NAMALWA (cell line): ENCODE measurements at places on chromosomes 11 and 22.

DNA sequence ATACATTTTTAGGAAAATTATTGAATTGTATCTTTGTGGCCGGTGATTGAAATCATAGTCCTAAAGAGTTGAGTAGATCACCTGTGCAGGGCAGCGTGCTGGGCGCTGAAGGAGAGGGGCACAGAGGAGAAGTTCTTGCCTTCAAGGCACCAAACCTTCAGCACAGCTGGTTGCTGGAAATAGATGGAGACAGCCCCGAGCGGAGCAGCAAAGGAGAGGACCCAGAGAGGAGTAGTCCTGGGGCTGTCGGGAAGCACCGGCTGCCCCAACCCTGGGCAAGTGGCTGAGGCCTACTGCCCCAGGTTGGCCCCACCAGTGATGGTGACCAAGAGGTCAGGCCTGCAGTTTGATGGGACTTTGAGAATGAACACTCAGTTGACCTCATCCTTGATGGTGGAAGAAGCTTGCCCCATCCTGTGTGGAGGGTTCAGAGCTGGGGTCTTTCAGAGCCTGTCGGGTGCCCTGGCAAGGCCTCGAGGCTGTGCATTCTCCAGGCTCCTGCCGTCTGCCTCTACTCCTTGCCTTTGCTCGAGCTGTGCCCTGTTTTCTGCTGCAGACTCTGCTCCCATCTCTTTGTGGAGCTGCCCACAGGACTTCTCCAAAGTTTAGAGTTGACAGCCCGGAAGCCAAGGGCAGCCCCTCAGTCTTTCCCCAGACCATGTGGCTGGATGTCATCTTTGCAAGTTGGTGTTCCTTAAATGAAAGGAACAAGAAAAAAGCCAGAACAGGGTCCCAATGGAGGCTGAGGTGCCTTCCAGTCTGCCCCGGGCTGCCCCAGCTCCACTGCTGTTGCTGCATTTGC is 285.1 kb downstream of the TBC1D22A start:
- DNase-seq = no peak

GRCh38 chr11:83948200-83948599 is 662.0 kb upstream of the CCDC90B start:
- no peak for DNase-seq

DNA sequence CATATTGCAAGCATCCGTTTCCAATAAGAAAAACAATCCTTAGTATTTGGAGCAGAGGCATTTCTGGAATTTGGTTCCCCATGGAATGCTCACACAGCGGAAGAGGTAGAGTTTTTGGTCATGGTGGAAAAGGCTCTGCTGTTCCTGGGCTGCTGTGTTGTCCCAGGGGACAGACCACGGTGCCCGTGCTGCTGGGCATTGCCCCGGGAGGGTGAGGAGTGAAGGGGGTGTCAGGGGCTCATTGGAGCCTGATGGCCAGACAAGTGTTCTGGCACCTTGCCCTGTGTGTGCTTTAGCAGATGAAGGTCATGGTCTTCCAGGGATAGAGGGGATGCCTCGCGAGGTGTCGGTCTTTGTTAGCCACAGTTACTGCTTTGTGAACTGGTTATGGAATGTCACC is 61.2 kb downstream of the MPPED1 start:
- DNase-seq = no peak

DNA sequence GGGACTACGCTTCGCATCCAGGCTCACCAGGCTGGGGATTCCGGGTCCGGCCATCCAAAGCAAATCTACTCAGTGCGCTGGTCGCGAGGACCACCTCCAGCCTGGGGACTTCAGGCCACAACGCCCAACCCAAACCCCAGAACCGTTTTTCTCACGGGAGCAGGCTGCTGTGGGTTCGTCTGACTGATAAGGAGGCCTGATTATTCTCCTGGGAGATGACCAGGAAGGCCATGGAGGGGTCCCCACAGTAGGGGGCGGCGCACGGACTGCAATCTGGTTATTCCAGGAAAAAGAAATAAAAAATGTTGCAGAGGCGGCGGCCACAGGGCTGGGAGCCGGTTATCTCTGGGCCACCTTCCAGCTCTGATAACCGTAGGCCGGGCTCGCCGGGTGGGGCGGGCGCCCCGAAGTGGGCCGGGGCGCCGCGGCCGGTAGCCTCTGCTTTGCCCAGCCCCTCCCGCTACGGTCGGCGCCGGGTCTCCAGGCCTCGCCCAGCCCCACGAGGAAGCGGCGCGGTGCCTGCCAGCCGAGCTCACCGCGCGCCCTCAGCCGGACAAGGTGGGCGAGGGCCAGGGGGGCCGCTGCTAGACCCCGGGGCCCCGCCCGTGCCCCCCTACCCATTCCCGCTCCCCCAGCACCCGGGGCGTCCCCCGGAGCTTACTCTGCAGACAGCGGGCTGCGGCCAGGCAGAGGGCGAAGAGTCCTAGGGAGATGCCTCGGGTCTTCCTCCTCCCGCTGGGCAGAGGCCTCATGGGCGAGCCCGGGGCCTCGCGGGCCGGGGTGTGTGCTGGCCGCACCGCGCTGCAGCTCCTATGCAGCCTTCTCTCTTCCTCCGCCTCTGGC is 446 bp downstream of the VSTM5 start:
- no peak for DNase-seq

- no peak for DNase-seq
Measured at GRCh38 chr11:69840371-69841169, 21.4 kb upstream of the FGF3 start.

DNA sequence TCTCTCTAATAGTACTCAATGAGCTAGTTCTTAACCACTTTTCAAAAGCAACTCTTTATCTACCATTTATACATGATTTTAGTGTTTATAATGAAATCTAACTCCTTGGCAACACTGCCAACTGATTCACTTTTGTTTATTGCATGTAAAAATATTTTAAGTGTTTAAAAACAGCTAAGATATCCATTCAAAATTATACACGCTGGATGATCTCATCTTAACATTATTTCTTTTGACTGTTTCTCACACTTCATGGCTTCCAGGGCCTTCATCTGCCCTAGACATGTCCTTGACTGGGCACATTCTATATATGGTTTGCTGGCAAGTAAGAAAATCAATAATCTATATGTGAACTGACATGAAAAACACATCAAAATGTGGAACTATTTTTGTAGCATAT is 414.6 kb upstream of the LUZP2 start:
- DNase-seq = no peak

DNA sequence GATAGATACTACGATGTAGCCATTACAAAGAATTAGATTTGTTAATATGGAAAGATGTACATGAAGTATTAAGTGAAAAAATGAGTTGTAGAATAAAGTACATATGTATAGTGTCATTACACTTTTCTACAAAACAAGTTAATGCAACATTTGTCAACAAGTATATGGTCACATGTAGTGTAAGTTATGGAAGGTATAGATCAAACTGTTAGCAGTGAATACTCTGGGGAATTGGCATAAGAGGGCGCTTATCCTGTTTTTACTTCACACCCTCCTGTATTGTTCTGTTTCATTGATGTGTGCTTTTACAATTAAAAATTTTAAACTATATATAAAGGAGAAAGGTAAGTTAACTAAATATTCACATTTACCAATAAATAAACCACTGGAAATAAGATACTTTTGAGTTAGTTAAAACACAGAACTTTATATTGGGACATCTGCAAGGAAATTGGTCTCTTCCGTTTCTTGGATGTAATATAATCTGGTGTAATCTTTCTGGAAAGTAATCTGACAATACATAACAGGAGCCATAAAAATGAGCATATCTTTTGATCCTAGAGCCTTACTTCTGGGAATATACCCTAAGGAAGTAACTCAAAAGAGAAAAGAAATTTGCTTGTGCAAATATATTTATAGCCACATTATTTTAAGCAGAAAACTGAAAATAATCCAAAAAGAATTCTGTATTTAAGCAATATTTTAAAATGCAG is 34.5 kb downstream of the CSTPP1 start:
- DNase-seq = no peak

DNA sequence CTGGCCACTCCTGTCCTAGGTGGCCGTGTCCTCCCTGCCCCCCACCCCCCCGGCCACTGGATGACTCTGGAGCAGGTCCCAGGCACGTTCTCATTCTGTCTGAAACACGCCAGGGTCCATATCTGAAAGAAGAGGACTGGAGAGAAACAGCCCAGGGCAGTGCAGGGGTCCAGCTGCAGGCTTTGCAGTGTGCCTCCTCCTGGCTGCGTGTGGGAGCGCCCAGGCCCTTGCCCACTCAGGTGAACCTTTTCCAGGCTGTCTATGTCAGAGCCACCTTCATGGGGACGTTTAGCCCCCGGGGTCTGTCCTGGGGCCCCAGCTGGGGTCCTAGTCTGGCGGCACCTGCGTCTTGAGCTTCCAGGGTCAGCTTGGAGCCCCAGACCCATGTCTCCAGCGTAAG is 15.6 kb downstream of the GRAMD4 start:
- no peak for DNase-seq

GRCh38 chr11:83677730-83678129 is 391.6 kb upstream of the CCDC90B start:
- no peak for DNase-seq

- no peak for DNase-seq
Measured at GRCh38 chr22:48496226-48496845, 1331.3 kb downstream of the BRD1 start.

DNA sequence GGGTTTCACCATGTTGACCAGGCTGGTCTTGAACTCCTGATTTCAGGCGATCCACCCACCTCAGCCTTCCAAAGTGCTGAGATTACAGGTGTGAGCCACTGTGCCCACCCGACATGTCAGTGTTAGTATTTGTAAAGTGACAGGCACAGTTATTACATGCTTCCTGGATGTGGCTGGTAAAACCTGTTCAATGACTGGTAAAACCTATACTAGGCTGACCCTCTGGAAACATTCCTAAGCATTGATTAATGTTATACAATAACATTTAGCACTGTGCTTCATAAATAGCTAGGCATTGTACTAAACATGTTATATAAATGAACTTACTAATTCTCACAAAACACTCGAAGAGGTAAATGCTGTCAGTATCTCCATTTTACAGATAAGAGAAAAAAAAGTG is 20.9 kb upstream of the JHY start:
- no peak for DNase-seq

- DNase-seq = no peak
Measured at GRCh38 chr11:2480874-2481220, 36.0 kb downstream of the KCNQ1 start.

DNA sequence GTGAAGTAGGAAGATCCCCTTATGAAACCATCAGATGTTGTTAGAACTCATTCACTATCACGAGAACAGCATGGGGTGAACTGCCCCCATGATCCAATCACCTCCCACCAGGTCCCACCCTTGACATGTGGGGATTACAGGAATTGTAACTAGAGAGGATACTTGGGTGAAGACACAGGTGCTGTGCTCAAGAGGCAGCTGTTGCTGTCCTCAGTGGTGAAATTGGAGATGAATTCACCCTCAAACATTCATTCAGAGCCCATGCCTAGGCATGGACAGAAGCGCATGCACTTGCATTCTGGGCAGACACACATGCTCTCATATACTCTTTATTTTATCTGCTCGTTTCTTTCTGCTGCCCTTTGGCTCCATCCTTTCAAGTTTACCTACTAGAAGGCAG is 385.0 kb downstream of the INSC start:
- no peak for DNase-seq

GRCh38 chr22:28299753-28300152 is 379.9 kb downstream of the TTC28 start:
- DNase-seq = peak; percentile 5

- DNase-seq = no peak
Measured at GRCh38 chr22:32123657-32124056, 35.4 kb downstream of the C22orf42 start.

DNA sequence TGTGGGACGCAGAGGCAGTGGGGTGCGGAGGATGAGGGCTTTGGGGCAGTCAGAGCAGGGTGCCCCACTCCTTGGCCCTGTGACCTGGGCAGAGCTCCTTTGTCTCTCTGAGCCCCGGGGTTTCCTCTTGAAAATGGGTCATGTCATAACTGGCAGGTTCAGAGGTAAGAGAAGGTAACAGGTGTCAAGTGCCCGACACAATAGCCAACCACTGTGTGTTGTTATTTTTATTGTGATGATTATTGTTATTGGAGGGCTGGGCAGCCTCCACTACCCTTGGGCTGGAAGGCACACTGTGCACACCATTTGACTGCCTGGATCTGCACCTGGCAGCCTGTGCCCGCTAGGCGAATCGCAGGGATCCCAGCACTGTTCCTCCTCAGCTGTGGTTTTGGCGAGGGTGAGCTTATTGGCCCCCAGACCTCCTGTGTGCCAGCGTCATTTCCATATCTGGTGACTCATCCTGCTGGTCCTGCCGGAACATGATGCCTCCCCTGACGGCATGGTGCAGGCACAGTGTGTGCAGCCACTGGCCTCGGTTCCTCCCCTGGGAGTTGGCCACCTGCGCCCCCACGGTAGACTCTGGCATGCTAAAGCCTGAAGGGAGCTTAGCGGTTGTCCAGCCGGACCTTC is 15.4 kb upstream of the SOX10 start:
- peak; percentile 58 for DNase-seq

GRCh38 chr22:29946220-29946619 is 63.2 kb downstream of the MTMR3 start:
- DNase-seq = no peak

- DNase-seq = no peak
Measured at GRCh38 chr22:32040324-32040904, 2.6 kb upstream of the SLC5A1 start.

- DNase-seq = peak; percentile 65
Measured at GRCh38 chr22:23753385-23753784, 840 bp downstream of the VPREB3 start.

GRCh38 chr11:92681586-92681985 is 287.9 kb upstream of the MTNR1B start:
- DNase-seq = no peak

GRCh38 chr11:76048763-76049162 is 157.5 kb downstream of the WNT11 start:
- peak; percentile 64 for DNase-seq

- DNase-seq = no peak
Measured at GRCh38 chr22:31800065-31800464, 46.2 kb downstream of the DEPDC5 start.

DNA sequence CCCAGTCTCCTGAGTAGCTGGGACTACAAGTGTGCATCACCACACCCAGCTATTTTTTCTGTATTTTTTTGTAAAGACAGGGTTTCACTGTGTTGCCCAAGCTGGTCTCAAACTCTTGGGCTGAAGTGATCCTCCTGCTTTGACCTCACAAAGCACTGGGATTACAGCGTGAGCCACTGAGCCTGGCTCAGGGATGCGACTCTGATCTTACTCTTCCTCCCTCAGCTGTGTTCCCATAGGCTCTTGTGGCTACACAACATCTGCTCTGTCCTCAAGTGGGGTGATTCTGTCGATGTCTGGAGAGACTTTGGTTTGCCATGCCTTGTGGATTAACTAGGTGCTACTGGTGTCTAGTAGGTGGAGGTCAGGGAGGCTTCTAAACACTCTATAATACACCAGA is 127.0 kb upstream of the SERPIND1 start:
- no peak for DNase-seq
